ENCODE measurements at places on chromosomes 11 and 22.

DNA sequence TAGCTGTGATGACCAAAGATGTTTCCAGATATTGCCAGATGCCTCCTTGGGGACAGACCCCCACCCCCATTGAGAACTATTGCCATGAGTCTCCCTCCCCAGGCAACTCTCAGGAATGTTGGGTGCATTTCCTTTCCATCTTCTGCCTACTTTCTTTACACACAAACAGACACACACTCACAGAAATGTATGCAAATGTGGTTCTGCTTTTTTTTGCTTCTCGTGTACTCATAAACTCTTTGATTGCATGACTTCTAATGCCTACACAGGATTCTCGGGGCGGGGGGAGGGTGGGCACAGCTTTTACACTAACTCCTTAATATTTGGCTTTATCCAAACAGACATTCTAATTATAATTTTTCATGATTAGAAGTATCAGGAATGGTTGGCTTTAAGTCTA lies 53.3 kb upstream of the SUSD2 start:
- no peak for DNase-seq

GRCh38 chr11:104064034-104064630 lies 27.7 kb downstream of the DDI1 start:
- no peak for DNase-seq

DNA sequence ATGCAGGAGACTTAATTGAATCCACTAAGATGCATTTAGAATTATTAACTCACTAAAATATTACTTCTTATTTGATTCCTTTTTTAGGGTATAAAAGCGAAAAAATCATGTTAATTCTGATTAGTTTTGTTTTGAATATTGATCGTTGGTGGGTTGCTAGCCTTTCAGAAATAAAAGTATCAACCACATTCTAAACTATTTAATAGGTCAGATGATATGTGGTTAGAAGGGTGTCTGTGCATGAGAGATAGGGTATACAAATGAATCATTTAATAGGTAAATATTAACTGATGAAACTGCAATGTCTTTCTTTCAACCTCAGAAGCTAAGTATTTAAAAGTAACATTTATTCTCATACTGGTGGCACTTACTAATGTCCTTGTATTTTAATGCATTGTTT lies 515.1 kb downstream of the CNTN5 start:
- no peak for DNase-seq

DNA sequence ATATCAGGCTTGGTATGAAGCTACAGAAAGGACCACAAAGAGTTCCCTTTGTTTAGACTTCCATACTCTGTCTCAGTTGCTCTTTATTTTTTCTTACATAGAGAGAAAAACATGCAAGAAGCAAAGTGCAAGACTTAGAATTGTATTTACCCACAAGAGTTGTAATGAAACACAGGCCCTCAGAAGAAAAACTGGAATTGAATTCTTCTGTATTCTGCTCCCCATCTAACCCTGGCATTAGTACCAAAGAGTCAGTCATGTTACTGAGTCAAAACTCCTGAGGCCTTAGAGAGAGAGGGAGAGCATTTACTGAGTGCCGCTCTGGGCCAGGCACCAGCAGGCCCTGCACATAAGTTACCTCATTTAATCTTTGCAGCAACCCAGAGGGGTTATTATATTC lies 43.9 kb upstream of the DLAT start:
- DNase-seq = no peak

DNA sequence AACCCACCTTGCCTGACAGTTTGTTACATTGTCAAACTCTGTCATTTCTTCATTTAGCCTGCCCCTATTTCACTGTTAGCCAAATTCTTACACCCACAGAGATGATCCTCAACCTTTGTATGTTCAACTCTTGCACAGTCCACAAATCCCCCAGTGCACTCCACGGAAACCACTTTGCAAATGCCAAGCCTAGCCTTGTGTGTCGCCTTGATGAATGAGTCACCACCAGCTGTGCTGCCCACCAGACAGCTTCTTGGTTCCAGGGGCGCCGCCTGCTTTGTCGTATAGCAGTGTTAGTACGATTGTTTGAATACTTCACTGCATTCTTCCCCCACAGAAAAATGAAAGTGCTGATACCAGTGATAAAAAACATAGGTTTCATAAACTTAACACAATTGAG lies 686.3 kb downstream of the NTM start:
- peak; percentile 5 for DNase-seq

GRCh38 chr11:112459001-112459400 lies 198.3 kb upstream of the PLET1 start:
- DNase-seq = peak; percentile 35

GRCh38 chr11:103608566-103608965 lies 427.9 kb upstream of the DDI1 start:
- no peak for DNase-seq

DNA sequence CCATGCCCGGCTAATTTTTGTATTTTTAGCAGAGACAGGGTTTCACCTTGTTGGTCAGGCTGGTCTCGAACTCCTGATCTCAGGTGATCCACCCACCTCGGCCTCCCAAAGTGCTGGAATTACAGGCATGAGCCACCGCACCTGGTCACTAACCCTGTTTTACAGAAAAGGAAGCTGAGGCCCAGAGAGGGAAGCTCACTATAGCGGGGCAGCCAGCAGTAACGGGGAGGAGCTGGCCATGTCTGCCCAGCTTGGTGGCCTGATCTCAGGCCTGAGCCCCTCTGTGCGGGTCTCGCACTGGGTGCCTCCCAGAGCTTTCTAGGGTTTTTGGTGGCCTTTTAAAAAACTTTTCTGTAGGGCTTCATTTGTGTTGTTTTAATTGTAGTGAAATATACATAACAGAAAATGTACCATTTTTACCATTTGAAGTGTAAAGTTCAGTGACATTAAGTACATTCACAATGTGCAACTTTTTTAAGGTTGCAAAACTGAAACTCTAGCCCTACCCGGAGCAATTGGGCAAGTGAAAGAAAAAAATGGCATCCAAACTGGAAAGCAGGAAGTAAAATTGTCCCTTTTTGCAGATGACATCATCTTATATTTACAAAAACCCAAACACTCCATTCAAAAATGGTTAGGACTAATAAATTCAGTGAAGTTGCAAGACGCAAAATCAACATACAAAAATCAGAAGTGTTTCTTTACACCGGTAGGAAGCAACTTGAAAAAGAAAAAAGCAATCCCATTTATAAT lies 14.5 kb upstream of the CYTH4 start:
- no peak for DNase-seq

DNA sequence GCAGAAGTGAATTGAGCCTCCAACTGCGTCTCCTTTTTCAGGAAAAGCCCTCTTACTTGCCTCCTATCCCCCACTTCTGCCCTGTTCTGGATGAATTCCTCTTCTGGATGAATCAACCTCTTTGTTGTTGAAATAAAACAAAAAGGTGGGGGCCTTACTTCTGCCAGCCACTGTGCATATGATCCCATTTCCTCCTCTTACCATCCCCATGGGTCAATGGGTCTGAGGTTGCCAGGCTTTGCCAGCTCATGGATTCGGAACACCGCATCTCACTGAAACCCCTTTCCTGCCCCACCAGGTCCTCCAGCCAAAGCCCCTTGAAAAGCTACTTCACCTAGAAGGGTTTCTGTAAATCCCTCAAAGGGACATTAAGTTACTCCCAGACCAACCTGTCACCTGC lies 3.7 kb upstream of the CHST1 start:
- DNase-seq = no peak

DNA sequence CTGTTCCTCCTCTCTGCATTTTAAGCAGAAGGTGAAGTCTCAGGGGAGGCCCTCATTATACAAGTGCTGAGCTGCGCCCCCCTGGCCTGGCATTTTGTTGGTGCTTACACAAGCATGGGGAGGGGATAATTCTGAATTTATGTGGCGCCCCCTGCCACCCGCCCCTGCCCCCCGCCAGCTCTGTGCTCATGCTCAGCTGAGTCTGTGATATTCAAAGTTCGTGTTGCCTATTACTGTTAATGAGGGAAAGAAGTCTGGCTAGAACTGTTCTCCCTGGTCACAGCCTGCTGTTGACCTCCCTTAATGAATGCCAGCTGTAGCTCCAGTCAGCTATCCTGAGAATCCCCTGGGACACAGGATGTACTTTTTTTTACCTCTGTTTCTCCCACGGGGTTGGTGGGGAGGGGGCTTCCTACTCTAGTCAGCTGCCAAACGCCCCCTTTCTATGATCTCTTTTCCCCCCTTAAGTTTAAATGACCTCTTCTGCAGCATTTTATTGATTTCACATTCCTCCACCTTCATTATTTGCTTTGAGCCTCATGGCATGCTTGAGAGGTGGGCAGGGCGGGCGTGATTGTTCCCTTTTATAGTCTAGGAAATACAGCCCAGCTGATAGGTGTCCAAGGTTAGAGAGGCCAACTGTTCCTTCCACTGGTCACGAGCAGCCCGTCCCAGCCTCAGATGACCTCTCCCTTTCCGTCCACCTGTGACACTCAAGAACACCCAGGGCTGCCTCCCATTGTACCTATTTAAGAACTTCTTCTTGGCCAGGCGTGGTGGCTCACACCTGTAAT lies 12.2 kb downstream of the USP2 start:
- no peak for DNase-seq

GRCh38 chr11:15309296-15309695 lies 194.6 kb downstream of the INSC start:
- no peak for DNase-seq

GRCh38 chr11:96049426-96049825 lies 125.5 kb upstream of the MTMR2 start:
- no peak for DNase-seq

GRCh38 chr11:128745311-128746136 lies 51.7 kb downstream of the FLI1 start:
- DNase-seq = no peak

GRCh38 chr22:22022255-22022840 lies 39.8 kb upstream of the TOP3B start:
- DNase-seq = no peak

DNA sequence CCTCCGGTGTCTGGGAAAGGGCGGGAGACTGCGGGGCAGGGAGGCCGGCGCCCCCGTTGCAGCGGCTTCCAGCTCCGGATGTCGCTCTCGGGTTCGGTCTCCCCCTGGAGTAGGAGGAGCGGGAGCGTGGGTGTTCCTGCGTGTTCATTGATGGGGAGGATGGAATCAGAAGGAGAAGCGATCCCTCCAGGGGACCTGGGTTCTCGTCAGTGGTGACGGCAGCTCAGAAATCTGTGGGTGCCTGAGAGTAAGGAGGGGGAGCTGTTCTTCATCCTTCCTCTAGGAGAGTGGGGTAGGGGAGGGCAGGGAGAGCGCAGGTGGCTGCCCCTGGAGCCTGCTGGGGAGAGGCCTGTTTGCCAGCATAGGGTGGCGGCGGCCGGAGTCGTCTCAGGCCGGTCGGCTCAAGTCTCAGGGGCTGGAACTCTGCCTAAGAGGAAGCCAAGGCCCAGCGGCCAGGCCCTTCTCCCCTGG lies 1.1 kb downstream of the UBASH3B start:
- peak; percentile 53 for DNase-seq

- DNase-seq = no peak
These were observed 2.9 kb upstream of the ADAMTS8 start for GRCh38 chr11:130431331-130431773.

GRCh38 chr11:78763664-78764063 lies 189.0 kb upstream of the NARS2 start:
- DNase-seq = no peak

GRCh38 chr11:59145534-59145933 lies 2.9 kb downstream of the FAM111A start:
- no peak for DNase-seq

DNA sequence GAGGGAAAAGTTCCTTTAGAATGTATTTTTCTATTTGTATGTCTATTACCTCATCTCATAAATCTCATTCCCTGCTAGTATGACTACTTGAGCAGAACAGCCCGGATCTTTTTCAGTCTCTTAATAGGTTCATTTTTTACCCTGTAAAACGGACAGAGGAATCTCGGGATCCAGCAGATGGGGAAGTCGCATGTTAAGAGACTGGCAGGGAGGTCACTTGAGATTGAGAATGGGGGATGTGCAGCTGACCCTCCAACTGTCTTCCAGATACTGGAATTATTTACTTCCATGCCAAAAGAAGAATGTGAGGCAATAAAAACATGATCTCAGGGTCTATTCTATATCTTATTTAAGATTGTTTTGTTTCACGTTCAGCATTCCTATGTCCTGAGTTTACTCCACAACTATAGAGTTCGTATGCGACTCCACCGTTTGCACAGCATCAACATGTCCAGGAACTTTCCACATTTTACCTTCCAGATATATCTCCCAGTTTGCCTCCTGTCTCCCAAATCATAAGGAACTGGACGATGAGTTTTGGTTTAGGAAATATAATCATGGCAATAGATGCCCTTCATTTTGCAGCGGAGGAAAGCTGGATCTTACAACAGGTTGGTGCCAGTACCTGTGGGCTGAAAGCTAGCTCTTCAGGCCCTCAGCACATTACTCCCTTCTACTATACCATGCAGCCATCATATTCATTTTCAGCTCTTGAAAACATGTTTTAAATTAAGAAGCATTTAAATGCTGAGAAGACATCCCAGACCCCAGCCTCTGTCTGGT lies 181.5 kb downstream of the MAML2 start:
- DNase-seq = peak; percentile 72

GRCh38 chr11:70415642-70416395 lies 17.5 kb downstream of the CTTN start:
- DNase-seq = no peak

GRCh38 chr22:17549655-17550054 lies 13.6 kb upstream of the SLC25A18 start:
- DNase-seq = no peak

GRCh38 chr22:26374391-26375026 lies 54.6 kb upstream of the ASPHD2 start:
- no peak for DNase-seq

DNA sequence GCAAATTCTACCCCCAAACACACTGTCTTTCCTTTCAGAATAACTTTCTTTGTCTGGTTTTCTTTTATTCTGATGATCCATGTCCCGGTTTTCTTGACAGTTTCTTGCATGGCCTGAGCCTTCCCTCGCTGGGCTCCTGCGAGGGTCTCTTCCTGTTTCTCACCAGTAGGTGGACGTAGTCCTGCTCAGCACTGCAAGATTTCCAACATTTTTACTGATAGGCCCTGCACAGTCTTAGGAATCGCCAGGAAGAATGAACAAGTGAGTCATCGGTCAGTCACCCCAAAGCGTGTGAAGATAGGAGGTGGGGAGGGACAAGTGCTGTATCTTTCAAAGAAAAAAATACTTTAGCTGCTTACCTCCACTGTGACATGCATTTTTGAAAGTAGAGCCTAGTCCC lies 16.9 kb upstream of the KIRREL3 start:
- DNase-seq = peak; percentile 70

- DNase-seq = no peak
These were observed 3.9 kb downstream of the TOLLIP start for GRCh38 chr11:1305501-1306056.
